T-cell (primary cell): ENCODE measurements at places on chromosomes 1 and 21.

GRCh38 chr1:152441756-152442155 lies 27.7 kb upstream of the CRNN start:
- DNase-seq = no peak

DNA sequence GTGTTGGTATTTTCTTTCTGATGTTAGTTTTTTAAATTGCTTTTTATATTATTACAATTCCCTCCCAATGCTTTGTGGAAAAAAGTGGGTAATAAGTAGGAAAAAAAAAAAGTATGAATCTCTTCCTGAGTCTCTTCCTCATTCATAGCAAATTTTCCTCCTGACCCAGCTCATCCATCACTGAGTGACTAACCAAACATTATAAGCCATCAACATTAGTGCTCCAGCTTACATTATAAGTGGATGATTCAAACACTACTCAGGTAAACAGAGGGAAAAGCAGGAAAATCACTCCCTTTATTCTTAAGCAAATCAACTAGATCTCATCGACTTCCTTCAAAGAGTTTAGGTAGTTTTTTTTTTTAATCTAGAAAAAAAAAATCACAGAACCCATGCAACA lies 15.4 kb upstream of the SAMD13 start:
- no peak for DNase-seq

GRCh38 chr1:116488071-116488470 lies 82.8 kb downstream of the CD58 start:
- no peak for DNase-seq

DNA sequence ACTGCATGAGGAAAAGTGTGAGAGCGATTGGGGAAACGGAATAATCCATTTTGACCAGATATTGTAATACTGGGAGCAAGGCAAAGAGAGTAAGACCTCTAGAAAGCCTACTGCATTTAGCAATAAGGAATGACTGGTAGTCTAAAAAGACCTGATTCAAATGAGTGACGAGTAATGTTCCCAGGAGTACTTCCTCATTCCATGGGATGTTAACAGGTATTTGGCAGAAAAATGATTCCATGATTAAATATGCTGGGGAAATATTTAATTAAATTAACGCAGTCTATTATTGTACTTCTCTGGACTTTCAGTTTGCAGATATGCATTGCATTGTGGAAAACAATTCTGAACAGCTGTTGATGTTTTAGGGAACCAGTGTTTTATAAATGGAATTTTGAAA lies 105.5 kb downstream of the RPE65 start:
- no peak for DNase-seq
